NCI-H69 (cell line): ENCODE measurements at places on chromosomes 6 and 20.
A peak's percentile ranks its signal among the peaks of the same experiment; 100 is the strongest.

GRCh38 chr20:31644701-31645100 lies 7.0 kb downstream of the COX4I2 start:
- peak; percentile 60 for DNase-seq

GRCh38 chr6:73734832-73735453 lies 38.9 kb downstream of the CD109 start:
- peak; percentile 5 for DNase-seq

- DNase-seq, result peak; percentile 78
Observed at GRCh38 chr6:22236626-22237414, 60.0 kb downstream of the PRL start.

- no peak for DNase-seq
Observed at GRCh38 chr6:903761-904160, 210.8 kb upstream of the EXOC2 start.

- DNase-seq, result no peak
Observed at GRCh38 chr20:52031206-52031562, 160.4 kb downstream of the ZFP64 start.

DNA sequence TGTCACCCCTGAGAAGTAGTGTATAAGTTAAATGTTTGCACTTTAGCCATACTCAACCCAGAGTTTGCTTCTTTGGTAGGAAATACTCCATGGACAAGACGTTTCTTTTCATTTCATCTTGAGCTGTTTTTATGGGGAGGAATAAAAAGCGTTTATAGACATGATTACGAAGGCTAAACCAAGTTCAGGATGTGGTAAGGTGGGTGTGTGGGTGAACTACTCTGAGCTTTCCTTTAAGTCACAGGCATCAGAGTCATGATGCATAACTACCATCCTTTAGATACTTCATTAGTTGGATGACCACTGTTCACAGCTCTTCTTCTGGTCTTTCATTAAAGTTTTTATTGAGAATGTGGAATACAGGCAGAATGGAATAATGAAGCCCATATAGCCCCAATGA lies 48.9 kb downstream of the EBF4 start:
- DNase-seq, result no peak

DNA sequence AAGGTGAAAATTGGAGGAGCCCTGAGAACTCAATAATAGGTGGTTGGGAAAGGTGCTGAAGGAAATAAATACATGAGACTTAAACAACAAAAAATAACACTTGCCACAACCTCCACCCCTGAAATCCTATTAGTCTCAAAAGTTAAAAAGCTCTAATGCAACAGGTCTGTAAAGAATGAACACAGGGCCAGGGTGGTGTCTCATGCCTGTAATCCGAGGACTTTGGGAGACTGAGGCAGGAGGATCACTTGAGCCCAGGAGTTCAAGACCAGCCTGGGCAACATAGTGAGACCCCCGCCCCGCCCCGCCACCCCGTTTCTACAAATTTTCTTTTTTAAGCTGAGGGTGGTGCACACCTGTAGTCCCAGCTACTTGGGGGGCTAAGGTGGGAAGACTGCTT lies 1.1 kb upstream of the ZKSCAN8 start:
- DNase-seq, result no peak

GRCh38 chr6:108944707-108945680 lies 96.8 kb downstream of the ARMC2 start:
- DNase-seq, result peak; percentile 50

DNA sequence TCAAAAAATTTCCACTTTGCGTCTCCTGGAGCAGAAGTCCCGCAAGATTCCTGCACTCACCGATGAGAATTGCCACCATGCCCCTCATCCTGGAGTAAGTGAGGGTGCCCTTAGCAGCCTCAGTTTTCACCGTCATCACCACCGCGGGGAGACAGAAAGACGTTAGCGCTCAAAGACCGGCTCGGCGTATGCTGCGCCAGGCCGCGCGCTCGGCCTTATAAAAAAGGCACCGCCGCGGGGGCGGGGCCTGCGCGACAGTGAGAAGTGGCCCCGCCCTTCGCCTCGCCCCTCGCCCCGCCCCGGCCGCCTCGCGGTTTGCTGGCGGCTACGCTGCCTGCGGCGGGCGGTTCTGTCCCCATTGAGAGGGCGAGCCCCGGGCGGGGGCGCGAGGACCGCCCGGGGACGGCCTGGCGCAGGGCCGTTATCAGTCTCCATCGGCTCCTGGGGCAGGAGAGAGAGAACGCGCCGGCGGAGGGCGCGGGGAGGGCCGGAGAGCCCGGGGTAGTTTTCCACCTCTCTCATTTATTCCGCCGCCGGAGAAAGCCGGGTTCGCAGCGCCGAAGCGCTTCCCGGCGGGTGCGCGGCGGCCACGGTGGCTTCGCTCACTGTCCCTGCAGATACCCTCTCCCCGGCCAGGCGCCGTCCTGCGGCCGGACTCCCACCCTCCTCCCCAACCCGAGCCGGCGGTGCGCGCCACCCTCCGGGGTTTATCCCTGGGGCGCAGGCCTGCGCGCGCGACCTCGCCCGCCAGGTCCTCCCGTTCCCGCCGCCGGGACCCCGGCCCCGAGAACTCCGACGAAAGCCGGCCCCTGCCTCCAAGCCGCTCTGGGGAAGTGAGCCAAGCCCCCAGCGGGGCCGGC lies 122.5 kb upstream of the SLC2A12 start:
- peak; percentile 97 for DNase-seq

GRCh38 chr6:115909923-115910546 lies 150.7 kb downstream of the FRK start:
- peak; percentile 20 for DNase-seq

DNA sequence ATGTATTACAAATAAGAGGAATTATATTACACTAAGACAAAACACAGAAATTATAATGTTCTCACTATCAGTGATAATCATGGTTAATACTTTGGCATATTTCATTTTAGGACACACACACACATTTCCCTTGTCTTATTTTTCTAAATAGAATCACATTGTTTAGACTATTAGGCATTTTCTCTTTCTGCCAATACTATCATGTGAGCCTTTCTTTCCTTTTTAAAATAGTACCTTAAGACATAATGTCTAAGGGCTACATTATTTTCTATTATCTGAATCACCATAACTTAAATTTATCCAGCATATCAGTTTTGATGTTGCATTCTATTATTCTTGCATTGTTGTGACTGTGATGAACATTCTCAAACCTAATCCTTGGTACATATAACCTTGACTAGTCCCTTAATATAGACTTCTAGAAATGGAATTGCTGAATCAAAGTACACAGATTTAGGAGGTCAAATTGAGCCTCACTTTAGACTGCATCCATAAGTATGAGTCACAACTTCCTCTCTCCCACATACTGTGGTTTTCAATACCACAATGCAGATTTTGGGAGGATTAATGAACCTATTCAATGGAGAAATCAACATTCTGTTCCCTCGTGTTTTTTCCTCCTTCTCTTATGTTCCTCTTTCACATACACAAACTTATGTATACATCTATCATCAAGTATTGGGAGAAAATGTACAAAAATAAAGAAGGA lies 212.6 kb downstream of the MOXD1 start:
- no peak for DNase-seq

GRCh38 chr6:96610019-96610418 lies 47.1 kb downstream of the FHL5 start:
- no peak for DNase-seq

- no peak for DNase-seq
Observed at GRCh38 chr6:48624631-48625030, 513.6 kb upstream of the PTCHD4 start.

DNA sequence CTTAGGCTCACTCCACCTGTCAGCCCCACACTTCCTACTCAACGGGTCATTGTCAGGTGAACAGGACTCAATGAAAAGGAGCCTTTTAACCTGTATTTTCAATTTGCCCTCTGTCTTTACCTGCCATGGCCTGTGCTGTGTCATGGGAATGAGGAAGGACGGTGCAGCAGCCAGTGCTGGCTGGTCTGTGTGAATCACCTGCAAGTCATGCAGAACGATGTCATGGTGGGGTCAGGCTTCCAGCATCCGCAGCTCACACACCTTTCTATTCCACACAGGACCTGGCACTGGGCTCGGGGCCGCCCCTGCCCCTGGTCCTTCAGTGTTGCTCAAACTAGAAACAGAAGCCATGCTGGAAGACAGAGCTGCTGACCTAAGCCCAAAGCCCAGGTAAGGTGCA lies 188.7 kb upstream of the GMDS start:
- no peak for DNase-seq

DNA sequence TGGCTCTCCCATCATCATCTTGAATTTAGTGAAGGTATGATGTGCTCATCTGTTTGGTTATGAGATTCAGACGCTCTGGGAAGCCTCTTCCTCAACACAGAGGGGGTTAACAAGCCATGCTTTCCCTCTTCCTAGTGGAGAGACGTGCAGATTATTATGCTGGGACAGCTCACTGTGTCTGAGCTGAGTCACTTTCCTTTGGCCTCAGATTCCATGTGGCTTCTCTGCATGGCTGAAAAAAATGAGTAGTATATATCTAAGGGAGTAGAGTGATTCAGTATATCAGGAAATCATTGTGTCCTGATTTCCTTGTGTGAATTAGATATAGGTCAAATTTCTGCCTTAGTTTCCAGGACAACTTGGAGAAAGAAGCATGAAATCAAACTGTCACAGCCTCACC lies 52.6 kb downstream of the FIG4 start:
- DNase-seq, result no peak

DNA sequence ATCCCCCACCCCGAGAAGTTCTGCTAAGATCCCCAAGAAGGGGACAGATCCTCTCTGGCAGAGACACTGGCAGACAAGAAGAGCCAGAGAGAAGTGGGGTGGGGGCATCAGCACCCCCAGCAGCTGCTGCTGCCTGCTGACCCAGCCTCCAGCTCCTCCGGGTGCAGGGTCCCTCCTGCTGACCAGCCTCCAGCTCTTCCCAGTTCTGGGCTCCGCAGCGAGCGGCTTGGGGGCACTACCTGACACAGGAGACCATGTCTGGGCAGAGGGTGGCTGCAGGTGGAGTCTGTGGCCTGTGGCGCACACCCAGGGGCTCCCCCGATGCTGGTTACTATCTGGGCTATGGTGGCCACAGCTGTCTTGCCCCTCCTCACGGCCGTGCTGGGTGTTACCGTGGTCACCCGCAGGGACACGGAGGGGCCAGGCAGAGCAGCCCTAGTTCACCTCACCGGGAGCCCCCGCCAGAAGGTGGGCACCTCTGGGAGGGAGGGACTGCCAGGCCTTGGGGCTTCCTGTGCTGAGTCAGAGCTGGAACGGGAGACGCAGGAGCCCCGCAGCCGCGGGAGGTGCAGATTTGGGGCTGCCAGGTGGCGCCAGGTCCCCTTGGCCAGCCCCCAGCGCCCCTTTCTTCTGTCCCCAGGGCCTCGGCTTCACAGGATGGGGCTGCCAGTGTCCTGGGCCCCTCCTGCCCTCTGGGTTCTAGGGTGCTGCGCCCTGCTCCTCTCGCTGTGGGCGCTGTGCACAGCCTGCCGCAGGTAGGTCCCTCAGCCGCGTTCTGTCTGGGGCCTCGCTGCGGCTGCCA lies 630 bp downstream of the LIME1 start:
- no peak for DNase-seq

- no peak for DNase-seq
Observed at GRCh38 chr6:123295181-123295580, 299.1 kb downstream of the CLVS2 start.

GRCh38 chr6:88298066-88298845 lies 132.1 kb upstream of the CNR1 start:
- peak; percentile 67 for DNase-seq

- peak; percentile 29 for DNase-seq
Observed at GRCh38 chr6:54959820-54960219, 113.2 kb downstream of the FAM83B start.

- no peak for DNase-seq
Observed at GRCh38 chr6:73983367-73983766, 287.4 kb downstream of the CD109 start.
